ENCODE measurements at places on chromosomes 16 and 17.
A peak's percentile ranks its signal among the peaks of the same experiment; 100 is the strongest.

GRCh38 chr17:13568582-13569397 lies 32.9 kb downstream of the HS3ST3A1 start:
- DNase-seq, result peak; percentile 46

- DNase-seq, result no peak
Measured at GRCh38 chr16:81283044-81283443, 31.7 kb upstream of the GAN start.

DNA sequence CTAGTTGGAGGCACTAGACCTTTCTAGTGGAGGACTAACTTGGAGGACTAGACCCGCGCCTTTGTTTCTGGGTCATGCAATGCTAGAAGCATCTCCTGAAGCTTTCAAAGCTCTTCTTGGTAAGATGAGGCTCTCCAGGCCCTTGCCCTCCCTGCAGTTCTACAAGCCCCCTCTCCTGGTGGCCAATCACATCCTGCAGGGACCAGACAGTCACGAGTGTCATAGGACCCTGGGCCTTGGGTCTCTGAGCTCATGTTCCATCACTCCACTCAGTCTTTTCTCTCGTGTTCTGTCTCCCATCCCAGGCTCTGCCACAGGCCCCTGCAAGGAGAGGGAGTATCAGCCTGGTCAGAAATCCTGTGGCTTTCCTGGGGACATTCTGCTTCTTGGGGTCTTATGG lies 119.6 kb downstream of the CYLD start:
- DNase-seq, result no peak

DNA sequence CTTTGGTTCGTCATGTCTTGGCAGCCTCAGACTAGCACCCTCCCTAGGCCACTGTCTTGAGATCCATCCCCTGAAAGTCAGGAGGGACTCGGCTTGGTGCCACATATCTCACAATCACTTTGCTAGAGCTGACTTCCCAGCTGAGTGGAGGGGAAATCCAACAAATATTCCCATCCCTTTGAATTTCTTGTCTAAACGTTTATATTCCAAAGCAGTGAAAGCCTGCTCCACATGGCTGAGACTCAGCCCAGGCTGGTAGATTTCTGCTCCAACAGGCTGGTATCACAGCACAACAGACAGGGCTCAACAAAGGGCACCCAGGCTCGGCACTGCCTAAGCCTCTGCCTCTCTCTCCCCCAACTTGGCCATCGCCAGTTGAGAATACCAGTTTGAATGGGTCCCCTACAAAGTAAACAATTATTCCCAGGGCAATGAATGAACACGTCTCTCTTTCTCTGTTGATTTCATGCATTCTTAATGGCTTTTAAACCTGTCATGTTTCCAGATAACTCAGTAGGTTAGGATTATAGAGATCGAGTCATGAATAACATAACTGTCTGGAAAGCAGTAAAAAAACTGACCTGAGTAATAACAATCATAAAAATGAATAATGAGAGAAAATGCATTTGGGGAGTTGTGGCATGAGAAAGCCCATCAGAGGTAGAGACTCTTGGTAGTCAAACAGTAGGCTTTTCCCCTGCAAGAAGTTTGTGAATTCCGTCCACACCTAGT lies 1.0 kb downstream of the KRT13 start:
- DNase-seq, result no peak

GRCh38 chr17:48054238-48055185 lies 6.4 kb downstream of the NFE2L1 start:
- DNase-seq, result peak; percentile 91

- DNase-seq, result no peak
Measured at GRCh38 chr16:89026121-89026612, 49.2 kb upstream of the CBFA2T3 start.

DNA sequence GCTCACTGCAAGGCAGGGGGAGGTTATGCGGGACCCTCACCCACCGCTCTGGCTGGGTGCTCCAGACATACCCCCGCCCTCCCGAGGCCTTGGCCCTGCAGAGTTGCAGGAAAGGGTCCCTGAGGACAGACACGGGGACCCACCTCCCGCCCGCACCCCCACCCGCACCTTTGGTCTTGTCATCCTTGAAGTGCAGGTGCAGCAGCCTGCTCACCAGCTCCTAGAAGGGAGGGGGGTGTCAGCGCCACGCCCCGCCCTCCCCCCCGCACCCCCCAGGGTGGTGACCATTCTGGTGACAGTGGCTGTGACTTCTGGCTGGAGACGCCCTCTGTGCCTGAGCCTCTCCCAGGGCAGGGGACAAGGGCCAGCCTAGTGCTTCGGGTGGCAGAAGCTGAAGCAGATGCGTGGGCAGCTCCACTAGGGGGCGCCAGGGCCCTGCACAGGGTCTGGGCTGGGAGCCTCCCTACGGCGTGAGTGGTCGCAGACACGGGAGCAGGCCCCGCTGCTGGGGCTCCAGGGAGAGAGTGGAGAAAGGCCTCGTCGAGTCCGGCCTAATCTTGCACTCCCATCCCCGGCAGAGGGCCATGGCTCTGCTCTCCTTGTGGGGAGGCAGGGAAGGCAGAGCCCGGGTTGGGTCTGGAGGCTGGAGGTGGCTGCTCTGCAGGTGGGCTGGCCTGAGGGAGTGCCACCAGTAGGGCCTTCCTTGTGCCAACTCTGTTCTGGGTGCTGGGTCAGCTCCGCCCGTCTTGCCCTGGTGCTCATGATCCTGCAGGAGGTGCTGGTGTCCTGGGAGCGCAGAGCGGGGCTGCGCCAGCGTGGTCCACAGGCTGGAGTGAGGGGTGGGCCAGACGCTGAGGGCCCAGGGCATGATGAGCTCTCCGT lies 2.7 kb downstream of the CENPX start:
- no peak for DNase-seq

DNA sequence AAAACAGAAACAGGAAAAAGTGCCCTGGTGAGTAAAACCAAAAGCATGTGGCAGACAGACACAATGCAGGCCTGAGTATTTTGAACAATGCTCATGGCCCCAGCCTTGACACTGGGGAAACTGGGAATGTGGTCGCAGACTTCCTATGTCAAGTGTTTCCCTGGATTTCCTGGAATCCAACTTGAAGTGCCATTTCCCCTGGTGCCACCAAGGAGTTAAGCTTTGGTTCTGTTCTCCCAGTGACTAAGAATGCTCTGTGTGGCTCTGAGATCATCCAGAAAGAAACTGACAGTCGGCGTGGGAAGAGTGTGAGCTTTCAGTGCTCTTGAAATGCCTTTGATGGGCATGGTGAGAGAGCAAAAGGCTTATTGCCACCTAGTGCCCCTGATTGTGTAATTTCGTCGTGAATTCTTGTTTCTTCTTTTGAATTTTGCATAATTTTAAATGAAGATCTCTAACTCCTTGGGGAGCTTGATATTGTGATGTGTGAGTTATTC lies 96.0 kb downstream of the YPEL2 start:
- no peak for DNase-seq

DNA sequence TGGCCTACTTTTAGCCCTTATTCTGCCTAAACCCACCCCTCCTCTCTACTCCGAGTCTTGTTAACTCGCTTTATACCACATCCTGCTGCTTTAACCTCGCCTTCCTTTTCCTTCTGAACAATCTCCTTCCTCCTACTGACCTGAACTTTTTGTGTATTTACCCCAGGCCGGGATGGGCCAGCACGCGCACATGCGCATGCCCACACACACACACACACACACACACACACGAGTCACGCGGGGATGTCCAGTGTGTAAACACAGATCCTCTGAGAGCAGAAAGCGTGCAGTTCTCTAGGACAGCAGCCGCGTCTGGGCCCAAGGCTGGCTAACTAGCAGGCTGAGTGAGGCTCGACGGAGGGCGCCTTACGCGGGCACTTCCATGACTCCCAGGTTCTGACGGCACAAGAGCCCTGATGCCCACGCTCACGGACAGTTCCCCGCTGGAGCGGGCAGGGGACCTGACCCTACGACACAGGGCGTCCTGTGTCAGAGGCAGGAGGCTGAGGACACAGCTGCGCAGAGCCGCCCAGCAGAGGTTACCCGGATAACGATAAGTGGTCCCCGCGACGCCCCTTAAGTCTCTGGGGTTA lies 610 bp downstream of the PIK3R5 start:
- DNase-seq, result no peak

GRCh38 chr17:40451420-40451819 lies 8.2 kb downstream of the IGFBP4 start:
- DNase-seq, result peak; percentile 96

DNA sequence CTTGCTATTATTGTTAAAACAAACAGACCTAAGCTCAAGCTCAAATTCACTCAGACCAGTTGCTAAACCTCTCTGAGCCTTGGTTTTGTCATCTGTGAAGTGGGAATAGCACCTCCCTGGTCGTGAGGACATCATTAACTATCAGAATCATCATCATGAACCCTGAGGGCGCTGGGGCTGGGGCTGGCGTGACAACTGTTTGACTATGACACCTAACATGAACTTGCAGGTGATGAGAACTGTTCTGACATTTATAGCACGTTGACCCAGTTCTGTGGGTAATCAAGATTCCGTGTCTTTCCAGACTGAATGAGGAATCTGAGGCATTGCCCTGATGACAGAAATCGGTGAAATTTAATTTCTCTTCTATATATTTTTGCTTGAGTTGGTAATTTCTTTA lies 71.3 kb upstream of the CDH5 start:
- DNase-seq, result no peak

- DNase-seq, result no peak
Measured at GRCh38 chr16:12319428-12320035, 343.0 kb downstream of the SNX29 start.
